ENCODE measurements at places on chromosomes 7 and 10.

GRCh38 chr10:31697271-31698180 lies 231.1 kb downstream of the ARHGAP12 start:
- H3K36me3 ChIP-seq, result no peaks in the 10 kb centered on the region
- no peak for DNase-seq
- H3K4me3 ChIP-seq, result no peak overlapping the region
- no peak overlapping the region for H3K27ac ChIP-seq
- H3K27me3 ChIP-seq, result peaks cover 37% of the 10 kb centered on the region

GRCh38 chr7:80088705-80089104 lies 45.9 kb upstream of the GNAI1 start:
- H3K27ac ChIP-seq, result no peak overlapping the region
- no peaks in the 10 kb centered on the region for H3K36me3 ChIP-seq
- no peak overlapping the region for H3K4me3 ChIP-seq
- H3K4me1 ChIP-seq, result peaks cover 11% of the 10 kb centered on the region
- no peaks in the 10 kb centered on the region for H3K27me3 ChIP-seq

- H3K27ac ChIP-seq, result no peak overlapping the region
- no peak for DNase-seq
- H3K4me1 ChIP-seq, result no peaks in the 10 kb centered on the region
- H3K27me3 ChIP-seq, result 0 out of 2 replicates have a peak, but pooled peaks cover 1% of the 10 kb centered on the region
- no peaks in the 10 kb centered on the region for H3K36me3 ChIP-seq
These were observed 17.5 kb downstream of the STEAP1B start for GRCh38 chr7:22482503-22482902.

DNA sequence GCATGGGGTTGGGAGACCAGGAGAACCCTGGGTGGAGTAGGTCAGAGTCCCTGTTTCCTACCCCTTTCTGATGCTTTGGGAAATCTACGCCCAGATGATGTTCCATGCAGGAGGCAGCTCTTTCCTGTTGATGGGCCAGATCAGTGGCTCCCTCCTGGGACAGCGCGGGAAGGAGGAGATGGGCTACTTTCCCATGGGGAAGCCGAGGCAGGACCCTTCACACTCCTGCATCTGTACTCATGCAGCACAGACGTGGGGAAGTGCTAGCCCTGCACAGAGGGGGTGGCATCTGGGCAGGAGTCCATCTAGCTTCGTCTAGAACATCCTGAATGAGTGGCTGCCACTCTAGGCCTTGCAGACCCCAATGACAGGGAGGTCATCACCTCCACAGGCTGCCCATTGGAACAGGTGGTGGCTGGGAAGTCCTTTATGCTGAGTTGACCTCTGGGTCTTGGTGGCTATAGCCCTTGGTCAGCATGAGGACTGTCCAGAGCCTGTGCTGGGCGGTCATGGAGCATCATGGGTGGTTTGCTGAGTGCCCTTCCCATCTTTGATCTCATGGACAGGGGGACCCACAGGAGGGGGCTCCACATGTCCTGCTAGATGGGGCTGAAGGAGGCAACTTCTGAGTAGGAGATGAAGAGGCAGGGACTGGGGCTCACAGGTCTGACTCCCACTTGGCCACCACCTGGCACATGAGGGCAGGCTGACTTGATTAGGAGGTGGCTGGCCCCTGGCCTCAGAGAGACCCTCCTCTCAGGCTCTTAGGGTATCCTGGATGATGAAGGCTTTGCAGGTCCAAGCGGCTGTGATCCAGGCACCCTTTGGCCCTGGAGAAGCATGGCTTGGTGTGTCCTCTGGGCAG lies 24.6 kb downstream of the RAMP3 start:
- no peak overlapping the region for H3K4me3 ChIP-seq
- no peak overlapping the region for H3K27ac ChIP-seq
- no peaks in the 10 kb centered on the region for H3K4me1 ChIP-seq
- H3K36me3 ChIP-seq, result no peaks in the 10 kb centered on the region
- DNase-seq, result no peak

DNA sequence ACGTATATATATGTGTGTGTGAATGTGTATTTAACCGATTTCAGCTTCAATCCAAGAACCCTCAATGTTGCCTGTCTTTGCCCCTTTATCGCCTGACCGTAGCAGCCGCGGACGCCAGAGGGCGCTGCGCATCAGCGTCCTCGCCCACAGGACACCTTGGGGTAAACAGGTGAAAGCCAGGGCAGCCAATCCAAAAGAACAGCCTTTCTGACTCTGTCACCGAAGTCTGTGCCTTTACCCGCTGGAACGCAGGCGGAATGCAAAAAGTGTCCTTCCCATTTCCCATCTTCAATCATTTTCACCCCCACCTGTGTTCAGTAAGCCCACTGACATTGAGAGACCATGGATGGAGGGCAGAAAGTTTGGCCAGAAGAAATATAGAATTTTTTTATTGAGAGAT lies 3.6 kb downstream of the NXPH1 start:
- peak; percentile 23 for DNase-seq
- H3K27me3 ChIP-seq, result peaks cover 33% of the 10 kb centered on the region
- H3K36me3 ChIP-seq, result no peaks in the 10 kb centered on the region
- H3K4me3 ChIP-seq, result no peak overlapping the region
- H3K4me1 ChIP-seq, result peaks cover 25% of the 10 kb centered on the region

GRCh38 chr10:72075376-72076115 lies 12.8 kb downstream of the SPOCK2 start:
- H3K27ac ChIP-seq, result no peak overlapping the region
- no peak for DNase-seq
- H3K4me1 ChIP-seq, result peaks cover 27% of the 10 kb centered on the region

GRCh38 chr7:47627580-47628283 lies 45.8 kb upstream of the TNS3 start:
- H3K27ac ChIP-seq, result no peak overlapping the region
- no peaks in the 10 kb centered on the region for H3K36me3 ChIP-seq
- no peak overlapping the region for H3K4me3 ChIP-seq
- no peaks in the 10 kb centered on the region for H3K27me3 ChIP-seq
- DNase-seq, result no peak

DNA sequence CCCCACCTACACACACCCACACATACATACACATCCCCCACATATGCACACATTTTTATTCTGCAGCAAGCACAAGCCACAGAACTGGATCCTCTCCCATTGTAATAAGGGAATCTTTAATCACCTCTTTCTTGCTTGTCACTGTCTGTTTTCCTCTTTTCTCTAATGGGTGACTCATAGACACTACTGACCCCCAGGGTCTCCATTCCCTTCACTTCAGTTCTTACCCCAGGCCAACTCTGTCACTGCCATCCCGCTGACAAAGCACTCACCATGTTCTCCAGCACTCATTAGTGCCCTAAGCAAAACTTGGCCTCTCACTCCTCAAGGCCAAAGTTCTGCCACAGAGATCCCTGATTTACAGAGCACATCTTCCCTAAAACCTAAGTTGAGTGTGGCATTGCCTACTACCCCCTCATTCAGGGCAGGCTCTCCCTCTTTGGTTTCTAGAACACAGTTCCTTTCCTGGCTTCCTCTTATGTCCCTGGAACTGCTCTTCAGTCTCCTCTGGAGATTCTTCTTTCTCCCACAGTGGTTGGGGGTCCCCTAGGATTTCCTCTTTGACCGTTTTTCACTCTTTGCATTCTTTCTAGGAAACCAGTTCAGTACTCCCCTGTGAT lies 39.6 kb upstream of the INHBA start:
- no peaks in the 10 kb centered on the region for H3K36me3 ChIP-seq
- no peak overlapping the region for H3K27ac ChIP-seq
- no peak for DNase-seq
- no peaks in the 10 kb centered on the region for H3K27me3 ChIP-seq
- no peaks in the 10 kb centered on the region for H3K4me1 ChIP-seq

GRCh38 chr10:61608255-61609033 lies 54.3 kb upstream of the CABCOCO1 start:
- no peak for DNase-seq
- no peak overlapping the region for H3K4me3 ChIP-seq
- no peaks in the 10 kb centered on the region for H3K36me3 ChIP-seq
- H3K27ac ChIP-seq, result no peak overlapping the region

DNA sequence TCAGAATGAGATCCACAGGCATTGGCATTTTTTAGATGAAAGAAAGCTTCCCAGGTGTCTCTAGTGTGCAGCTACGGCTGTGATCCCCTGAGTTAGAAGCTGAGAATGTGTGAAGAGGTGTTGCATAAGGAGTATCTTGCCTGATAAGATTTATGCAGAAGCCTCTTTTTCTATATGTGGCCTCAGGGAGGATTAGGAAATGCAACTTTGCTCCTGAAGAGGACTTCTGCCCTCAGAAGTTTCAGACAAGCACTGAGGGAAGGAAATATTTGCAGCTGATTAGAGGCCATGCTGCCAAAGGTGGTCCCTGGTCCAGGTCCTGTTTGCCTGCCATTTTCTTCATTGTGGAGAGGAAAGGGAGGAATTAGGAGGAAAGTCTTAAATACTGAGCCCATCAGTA lies 551.8 kb downstream of the PHTF2 start:
- H3K36me3 ChIP-seq, result no peaks in the 10 kb centered on the region
- H3K27me3 ChIP-seq, result no peaks in the 10 kb centered on the region
- H3K27ac ChIP-seq, result no peak overlapping the region
- H3K4me3 ChIP-seq, result no peak overlapping the region

GRCh38 chr7:138313829-138314178 lies 146.3 kb upstream of the TRIM24 start:
- no peaks in the 10 kb centered on the region for H3K27me3 ChIP-seq
- H3K27ac ChIP-seq, result peak overlapping the region; percentile 93
- peaks cover 60% of the 10 kb centered on the region for H3K4me1 ChIP-seq

DNA sequence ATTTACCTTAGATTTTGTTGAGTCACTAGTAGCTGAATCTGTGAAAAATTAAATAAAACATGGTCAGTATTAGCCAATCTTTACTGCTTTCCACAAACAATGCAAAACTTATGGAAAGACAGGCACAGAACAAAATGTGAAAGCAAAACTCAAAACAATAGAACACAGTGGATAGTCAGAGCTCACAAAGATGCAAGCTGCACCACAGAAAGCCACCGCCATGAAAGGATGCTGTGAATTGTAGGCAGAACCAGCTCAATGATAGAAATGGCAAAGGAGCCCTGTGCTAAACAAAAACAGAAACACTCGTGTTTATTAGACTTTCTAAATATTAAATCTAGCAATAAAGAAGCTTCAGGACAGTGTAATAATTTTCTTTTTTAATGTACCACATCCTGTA lies 134.4 kb downstream of the ARHGAP21 start:
- H3K4me3 ChIP-seq, result no peak overlapping the region
- no peaks in the 10 kb centered on the region for H3K4me1 ChIP-seq
- no peaks in the 10 kb centered on the region for H3K27me3 ChIP-seq
- H3K36me3 ChIP-seq, result peaks cover 13% of the 10 kb centered on the region
- H3K27ac ChIP-seq, result no peak overlapping the region

DNA sequence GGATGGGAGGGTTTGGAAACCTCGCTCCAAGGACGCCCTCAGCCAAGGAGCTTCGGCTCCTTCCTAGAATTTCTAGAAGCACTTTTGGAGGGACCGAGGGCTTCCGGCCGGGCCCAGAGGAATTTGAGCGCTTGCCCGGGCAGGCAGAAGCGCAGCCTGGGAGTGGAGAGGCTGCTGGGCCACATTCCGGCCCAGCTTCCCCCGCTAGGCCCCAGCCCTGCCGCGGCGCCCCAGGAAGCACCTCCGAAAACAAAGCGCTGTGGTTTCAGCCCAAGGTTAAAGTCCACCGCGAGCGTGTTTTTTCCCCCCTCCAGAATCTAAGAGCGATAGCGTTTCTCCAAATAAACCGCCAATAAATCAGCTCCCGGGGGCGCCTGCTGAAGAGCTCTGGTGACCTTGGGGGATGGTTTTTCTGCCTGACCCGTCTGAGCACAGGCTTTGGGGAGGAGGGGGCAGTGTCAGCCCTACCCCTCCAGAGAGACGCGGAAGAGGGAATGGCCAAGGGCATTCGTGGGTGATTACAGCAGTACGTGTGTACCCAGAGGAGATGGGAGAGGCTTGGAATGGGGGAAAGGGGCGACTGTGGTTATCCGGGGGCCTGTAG lies 5.7 kb upstream of the TNRC18 start:
- peaks cover 19% of the 10 kb centered on the region for H3K4me1 ChIP-seq
- peak overlapping the region; percentile 100 for H3K27ac ChIP-seq
- H3K36me3 ChIP-seq, result peaks cover 4% of the 10 kb centered on the region
- H3K27me3 ChIP-seq, result no peaks in the 10 kb centered on the region
- peak; percentile 91 for DNase-seq

- DNase-seq, result no peak
- peaks cover 5% of the 10 kb centered on the region for H3K36me3 ChIP-seq
- H3K4me3 ChIP-seq, result no peak overlapping the region
- H3K4me1 ChIP-seq, result peaks cover 9% of the 10 kb centered on the region
- H3K27me3 ChIP-seq, result no peaks in the 10 kb centered on the region
These were observed 61.5 kb downstream of the CHN2 start for GRCh38 chr7:29255906-29256692.

DNA sequence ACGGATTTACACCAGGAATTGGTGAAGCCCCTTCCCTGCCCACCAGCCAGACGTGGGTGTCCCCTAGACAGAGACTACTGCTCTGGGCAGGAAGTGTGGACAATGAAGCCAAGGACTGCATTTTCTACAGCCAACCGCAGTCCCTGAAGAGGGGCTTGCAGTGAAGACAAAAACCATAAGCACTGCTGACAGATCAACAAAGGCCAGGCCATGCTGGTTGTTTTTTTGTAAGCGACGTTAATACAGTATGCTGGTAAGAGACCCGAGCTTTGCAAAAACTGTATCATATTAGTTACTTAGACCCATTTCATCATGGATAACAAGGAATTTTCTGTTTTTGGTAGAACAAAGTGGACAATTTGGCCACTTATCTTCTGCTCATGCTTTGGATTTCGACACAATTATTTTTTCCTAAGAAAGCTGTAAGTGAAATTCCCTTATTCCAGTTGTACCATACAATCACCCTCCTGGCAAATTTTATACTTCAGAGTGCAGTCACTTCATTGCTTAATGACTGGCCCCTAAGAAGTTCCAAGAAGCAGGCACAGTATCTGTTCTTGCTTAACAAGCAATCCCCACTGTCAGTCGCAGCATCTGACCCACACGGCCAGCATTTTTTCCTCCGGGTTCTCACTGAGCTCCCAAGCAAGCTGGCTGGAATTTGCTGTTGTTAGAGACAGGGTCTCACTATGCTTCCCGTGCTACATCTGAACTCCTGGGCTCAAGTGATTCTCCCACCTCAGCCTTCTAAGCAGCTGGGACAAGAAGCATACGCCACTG lies 163.5 kb downstream of the PARD3 start:
- H3K4me3 ChIP-seq, result no peak overlapping the region
- no peak for DNase-seq
- no peaks in the 10 kb centered on the region for H3K36me3 ChIP-seq
- no peak overlapping the region for H3K27ac ChIP-seq
- peaks cover 45% of the 10 kb centered on the region for H3K4me1 ChIP-seq
- no peaks in the 10 kb centered on the region for H3K27me3 ChIP-seq

DNA sequence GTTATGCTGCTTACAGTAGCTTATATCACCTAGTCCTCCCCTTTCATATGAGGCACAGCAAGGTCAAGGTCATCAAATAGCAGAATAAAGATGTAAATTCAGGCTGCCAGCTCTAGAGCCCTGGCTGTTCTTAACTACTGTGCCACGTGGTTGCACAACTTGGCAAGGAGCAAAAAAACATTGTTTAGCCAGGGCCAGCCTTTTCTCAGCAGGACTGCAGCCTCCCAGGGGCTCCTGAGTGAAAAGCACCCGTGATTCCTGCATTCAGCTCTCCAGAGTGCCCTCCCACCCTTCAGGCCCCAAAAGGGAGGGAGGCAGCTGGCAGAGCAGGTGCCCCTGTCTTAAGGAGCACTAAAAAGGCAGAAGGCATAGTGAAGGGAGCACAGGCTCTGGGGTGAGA lies 31.8 kb upstream of the TM9SF3 start:
- DNase-seq, result no peak
- 0 out of 2 replicates have a peak, but pooled peaks cover 10% of the 10 kb centered on the region for H3K4me1 ChIP-seq
- H3K4me3 ChIP-seq, result no peak overlapping the region

GRCh38 chr10:35130663-35131062 lies 4.0 kb downstream of the CREM start:
- H3K27ac ChIP-seq, result no peak overlapping the region
- DNase-seq, result no peak

- no peaks in the 10 kb centered on the region for H3K36me3 ChIP-seq
- DNase-seq, result no peak
- H3K4me3 ChIP-seq, result no peak overlapping the region
- no peak overlapping the region for H3K27ac ChIP-seq
- H3K4me1 ChIP-seq, result no peaks in the 10 kb centered on the region
These were observed 42.6 kb downstream of the CNOT4 start for GRCh38 chr7:135467207-135467711.
